Gastroesophageal sphincter (tissue), 4 donors: ENCODE measurements at places on chromosomes 5 and 9. TPM values are rescaled to one million over a fixed set of nuclear protein-coding genes. Genes with fewer than 3 reads are reported as not detected.

The SLC27A6 gene
- total RNA-seq, result 42.8 TPM

DNA sequence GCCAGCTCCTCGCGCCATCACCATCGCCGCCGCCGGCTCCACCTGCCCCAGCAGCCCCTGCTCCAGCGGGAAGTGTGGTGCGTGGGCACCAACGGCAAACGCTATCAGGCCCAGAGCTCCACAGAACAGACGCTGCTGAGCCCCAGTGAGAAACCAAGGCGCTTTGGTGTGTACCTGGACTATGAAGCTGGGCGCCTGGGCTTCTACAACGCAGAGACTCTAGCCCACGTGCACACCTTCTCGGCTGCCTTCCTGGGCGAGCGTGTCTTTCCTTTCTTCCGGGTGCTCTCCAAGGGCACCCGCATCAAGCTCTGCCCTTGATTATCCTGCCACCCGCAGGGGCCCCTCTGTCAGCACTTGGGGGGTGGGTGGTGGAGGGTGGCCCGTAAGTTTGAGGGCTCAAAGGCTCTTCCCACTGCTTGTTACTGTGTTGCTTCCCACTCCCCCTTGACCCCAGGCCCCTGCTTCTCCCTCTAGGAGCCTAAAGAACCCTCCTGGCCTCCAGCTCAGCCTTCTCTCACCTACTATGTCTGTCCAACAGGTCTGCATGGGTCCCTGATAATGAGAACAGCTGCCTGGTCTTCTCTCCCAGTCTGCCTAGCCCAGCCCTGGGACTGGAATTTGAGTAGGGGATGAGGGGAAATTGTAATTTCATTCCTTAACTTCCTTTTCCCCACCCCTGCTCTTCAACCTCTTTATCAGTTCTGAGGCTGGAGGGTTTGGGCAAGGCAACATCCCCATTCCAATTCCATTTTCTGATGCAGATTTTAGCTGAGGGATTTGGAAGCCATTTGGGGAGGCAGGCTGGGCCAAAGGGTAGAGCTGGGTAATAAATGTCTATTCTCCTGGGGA lies 9.0 kb downstream of the RACK1 start:
- ATAC-seq, result no peak

DNA sequence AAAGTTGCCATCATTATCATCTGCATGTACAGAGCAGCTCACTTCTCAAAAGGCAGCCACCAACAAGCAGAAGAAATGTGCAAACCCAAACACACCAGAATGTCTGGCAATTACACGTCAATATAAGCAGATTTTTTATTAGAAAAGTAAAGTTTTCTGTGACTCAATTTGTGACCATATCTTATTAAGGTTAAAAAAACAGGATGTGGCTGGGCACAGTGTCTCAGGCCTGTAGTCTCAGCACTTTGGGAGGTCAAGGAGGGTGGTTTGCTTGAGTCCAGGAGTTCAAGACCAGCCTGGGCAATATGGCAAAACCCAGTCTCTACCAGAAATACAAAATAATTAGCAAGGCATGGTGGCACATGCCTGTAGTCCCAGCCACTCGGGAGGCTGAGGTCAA lies 176.7 kb downstream of the FANCC start:
- ATAC-seq, result no peak

DNA sequence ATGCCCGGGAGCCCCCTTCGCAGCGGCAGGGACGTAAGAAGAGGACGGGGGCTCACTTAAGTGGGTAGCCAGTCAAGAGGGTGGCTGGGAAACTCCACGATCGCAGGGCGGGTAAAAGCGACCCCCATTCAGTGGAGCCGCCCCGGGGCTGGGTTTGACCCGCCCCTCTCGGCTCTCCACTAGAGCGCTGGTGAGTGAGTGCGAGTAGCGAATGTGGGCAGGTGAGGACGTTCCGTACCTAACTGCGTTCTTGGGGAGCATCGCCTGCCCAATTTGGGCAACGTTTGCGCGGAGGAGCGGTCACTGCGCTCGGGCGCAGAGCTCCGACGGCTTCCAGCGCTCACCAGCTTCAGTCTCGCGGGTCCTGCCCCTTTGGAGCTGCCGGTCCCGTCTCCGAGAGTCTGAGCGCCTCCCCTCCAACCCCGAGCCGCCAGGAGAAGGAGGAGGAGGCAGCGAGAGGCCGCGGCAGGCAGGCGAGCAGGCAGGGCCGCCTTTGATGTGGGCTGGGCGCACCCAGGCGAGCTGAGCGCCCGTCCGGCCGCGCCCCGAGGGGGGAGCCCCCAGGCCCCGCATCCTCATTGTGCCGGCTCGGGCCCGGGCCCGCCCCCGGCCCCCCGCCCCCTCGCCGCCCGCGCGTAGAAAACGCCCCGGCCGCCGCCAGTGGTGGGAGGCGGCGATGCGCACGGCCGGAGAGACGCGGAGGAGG lies at the start of gene FGF18:
Gene FGF18 (plus strand): TSS at position 666 of the 706 bp plus-strand sequence. CDS start 553 bp downstream, outside the sequence.
- ATAC-seq, result peak; percentile 40

DNA sequence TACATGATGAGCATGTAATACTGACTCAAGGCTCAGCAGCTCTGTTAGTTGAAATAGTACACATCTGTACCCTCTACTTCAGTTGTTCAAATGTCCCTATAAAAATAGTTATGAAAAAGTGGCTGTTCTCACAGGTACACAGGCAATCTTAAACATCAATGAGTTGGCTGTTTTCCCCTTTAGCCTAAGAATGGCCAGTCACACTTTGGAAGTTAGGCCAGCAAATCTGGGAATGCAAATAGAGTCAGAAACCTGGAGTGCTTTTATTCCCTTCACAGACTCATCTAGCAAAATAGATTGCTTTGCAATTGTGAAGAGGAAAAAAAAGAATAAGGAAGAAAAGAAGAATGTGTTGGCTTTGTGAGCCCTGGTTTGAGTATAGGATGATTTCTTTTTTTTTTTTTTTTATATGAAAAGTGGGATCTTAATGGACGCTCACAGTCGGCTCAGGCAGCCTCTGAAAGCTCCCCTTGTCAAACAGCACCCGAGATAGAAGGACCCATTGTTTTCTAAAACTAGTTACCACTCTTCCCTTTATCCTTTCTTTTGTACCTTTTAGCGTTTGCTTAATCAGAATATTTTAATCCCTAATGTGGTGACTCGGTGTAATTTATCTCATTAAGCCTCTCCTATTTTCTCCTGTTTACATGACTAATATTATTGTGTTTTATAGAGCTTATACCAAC lies 27.9 kb upstream of the TLE1 start:
- ATAC-seq, result no peak

The LCN6 gene
- 16.2 TPM for total RNA-seq

DNA sequence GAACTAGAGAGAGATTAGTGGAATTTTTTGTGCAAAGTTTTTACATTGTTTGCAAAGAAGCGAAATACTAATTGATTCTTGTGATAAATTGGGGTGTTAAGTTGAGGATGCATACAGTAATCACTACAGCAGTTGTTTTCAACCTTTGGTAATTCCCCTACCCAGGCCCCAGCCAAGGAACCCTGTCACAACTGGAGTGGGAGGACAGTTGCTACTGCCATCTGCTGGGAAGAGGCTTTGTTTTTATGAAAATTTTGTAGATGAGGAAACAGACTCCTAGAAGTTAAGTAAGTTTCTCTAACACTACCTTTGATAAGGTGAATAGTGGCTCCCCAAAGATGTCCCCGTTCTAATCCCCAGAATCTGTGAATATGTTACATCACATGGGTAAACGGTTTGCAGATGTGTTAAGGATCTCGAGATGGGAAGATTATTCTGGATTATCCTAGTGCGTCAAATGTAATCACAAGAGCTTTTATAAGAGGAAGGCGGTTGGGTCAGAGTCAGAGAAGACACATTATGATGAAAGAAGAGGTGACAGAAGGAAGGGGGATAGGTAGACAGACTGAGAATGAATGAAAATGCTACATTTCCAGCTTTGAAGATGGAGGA lies 34.0 kb upstream of the PPP1R2B start:
- ATAC-seq, result no peak

The CBY3 gene
- total RNA-seq, result not detected

DNA sequence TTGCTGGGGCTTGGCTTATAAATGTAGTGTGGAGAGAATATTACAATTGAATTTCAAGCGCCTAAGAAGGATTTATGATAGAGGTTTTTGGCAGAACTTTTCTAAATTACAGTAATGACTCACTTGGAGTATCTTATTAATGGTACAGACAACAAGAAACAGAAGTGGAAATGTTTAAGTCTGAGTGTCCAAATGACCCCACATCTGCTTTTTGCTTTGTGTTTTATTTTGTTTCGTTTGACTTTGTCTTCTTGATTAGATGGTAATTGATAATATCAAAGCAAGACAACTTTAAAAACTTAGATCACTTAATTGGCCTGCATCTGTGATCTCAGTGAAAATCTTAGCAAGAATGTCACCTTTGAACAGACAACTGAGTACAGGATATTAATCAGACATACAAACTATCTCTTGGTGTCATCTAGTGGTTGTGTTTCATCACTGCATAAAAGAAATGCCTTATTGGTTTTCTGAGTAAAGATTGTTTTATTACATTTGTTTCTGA lies 577.4 kb downstream of the ISL1 start:
- ATAC-seq, result no peak
